ENCODE measurements at places on chromosomes 16 and 17.

DNA sequence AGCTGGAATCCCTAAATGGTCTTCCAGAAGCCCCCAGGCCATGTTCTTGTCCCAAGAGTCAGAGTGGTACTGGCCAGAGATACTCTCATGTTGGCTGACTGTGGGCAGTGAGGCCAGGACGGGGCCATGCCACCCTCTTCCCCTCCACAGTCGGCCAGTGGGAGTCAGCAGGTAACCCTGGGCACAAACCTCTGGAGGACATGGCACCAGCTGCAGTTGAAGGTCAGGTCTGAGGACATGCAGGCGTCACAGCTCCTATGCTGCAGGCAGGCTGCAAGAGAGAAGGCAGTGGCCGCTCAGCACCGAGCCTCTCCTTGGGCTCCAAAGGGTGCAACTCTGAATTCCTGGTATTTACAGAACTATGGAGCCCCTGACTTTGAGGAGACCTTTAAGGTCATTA is 68.2 kb downstream of the PLXDC1 start:
- ATAC-seq: no peak

- ATAC-seq: no peak
Observed at GRCh38 chr16:56787167-56787566, 57.2 kb downstream of the NUP93 start.

GRCh38 chr16:54318941-54319340 is 32.4 kb upstream of the IRX3 start:
- ATAC-seq: no peak

DNA sequence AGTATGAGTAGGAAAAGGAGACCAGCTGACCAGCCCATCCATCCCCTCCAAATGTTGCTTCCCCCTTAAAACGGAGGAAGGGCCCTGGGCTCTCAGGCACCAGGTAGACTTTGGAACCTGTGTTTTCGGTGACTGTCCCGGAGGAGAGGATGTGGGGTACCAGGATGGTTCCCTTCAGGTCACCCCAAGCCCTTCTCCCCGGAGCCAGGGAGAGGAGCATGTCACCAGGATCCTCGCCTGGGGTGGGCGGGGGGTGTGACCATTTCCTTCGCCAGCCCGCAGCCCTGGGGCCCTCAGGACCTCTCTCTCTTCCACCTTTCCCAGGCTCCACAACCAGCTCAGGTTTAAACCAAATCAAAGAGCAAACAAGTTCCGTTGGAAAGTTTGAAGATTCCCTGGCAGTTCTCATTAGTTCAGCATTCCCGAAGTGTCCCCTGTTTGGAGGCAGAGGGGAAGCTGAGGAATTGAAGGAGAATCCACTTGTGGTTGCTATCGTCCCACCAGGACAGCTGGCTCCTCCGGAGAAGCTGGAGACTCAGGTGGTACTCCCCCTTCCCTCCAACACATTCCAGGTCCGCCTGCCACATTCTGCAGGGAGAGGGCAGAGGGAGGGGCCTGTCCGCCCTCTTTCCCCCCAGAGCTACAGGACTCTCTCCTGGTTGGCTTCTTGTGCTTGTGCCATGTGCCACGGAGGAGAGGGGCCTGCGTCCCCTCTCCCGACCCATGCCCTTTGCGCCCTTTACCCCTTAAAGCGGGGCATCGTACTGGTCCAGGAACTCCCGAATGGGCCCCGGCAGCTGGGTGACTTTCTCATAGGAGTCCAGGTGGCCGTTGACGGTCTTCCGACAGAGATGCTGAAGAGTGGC is 2.0 kb downstream of the SOCS3 start:
- no peak for ATAC-seq

- ATAC-seq: no peak
Observed at GRCh38 chr16:16940351-16940750, 530.4 kb downstream of the XYLT1 start.

DNA sequence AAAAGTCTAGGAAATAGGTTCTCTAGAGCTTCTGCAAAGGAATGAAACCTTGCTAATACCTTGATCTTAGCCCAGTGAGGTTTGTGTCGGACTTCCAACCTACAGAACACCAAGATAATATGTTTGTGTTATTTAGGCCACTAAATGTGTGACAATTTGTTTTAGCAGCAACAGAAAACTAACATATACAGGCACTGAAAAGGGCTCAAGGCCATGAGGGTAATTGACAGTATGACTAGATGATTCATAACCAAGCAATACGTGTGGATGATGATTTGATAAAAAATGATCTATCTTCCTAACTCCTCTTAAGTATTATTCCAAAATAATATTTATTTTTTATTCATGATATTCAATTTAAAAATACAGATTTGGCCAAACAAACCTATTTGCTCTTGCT is 27.7 kb upstream of the MED13 start:
- no peak for ATAC-seq

DNA sequence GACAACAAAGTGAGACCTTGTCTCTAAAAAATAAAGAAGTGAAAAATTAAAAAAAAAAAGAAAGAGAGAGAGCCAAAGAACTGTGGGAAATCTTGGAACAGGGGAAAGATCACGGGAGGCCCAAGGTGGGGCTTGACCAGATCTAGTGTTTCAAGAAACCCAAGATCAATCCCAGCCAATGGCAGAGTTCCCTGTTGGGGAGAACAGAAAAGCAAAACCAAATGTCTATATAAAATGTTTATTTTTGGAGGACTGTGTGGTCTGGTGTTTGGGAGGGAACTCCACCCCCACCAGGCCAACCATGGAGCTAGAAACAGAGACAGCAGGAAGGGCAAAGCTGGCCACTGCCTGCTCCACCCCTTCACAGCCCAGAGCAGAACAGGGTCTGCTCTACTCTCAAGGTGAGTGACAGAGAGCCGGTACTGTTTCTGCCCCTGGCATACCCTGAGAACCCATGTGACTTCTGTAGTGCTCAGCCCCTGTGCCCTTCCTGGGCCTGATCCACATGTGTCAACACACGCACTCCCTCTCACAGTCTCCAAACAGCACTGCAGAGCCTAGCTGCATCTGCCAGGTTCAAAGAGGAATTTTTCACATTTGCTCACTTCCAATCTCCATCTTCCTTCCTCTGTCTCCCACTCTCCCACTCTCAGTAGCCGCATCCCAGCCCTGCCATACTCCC is 3.7 kb downstream of the TMEM101 start:
- ATAC-seq: no peak

DNA sequence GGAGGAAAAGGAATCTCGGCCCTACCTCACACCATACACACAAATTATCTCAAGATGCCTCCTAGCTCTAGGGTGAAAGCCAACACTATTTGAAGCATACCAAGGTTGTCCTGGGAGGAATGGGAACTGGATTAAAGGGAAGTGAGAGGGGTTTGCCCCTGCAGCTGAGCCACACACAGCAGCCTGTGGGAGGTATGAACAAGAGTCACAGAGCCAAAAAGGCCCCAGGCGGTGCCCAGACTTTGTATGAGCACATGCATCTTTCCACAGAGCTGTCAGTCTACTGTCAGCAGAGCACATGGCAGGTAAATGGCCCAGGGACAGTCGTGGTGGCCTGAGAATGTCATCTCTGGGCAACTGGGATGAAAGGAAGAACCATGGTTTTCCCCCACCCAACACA is 31.0 kb upstream of the RCVRN start:
- ATAC-seq: no peak

DNA sequence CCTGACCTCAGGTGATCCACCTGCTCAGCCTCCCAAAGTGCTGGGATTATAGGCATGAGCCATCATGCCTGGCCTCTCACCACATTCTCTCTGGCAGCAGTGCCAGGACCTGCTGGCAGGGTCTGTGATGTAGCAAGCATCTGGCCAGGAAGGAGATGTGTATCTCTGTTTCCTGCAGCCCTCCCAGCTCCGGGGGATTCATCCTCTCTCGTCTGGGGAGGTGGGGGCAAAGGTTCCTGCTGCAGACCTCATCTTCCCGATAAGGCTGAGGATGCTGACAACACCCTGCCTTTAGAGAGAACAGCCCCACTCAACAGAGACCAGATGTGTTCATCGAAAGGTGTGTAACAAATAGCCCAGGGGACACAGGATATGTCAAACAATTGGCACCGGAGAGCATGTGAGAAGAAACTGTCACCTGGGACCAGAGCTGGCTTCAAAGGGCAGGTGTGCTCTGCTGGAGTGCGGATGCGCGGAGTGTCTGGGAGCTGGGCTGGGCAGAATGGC is 54.8 kb upstream of the SEC14L1 start:
- no peak for ATAC-seq

- peak; percentile 17 for ATAC-seq
Observed at GRCh38 chr17:45149037-45149668, 878 bp downstream of the HEXIM1 start.

GRCh38 chr17:81388091-81388611 is 7.1 kb upstream of the BAHCC1 start:
- ATAC-seq: no peak

- ATAC-seq: no peak
Observed at GRCh38 chr17:52524096-52524637, 365.7 kb upstream of the CA10 start.

- no peak for ATAC-seq
Observed at GRCh38 chr17:48892940-48893645, 506 bp downstream of the ATP5MC1 start.

GRCh38 chr17:76076146-76076764 is 1.7 kb downstream of the GALR2 start:
- no peak for ATAC-seq

- ATAC-seq: peak; percentile 39
Observed at GRCh38 chr16:89476811-89477261, 13.5 kb downstream of the ANKRD11 start.

GRCh38 chr16:51577621-51578303 is 426.7 kb upstream of the SALL1 start:
- ATAC-seq: no peak

GRCh38 chr17:17849845-17850373 is 13.1 kb upstream of the SREBF1 start:
- peak; percentile 16 for ATAC-seq

DNA sequence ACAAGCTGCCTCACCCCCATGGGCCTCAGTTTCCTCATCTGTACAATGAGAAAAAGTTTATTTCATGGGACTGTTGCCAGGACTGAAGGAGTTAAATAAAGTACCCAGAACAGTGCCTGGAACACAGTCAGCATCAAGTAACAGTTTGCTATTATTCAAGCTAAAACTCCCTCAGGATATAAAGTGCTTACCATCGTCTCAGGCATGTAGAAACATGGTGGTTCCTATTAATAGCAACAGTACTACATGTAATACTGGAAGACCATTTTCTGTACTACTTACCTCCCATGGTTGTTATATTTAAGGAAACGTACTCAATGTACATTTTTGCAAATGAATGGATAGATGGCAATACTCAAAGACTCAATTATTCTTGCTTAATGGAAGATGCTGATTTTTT is 93.4 kb downstream of the NCOR1 start:
- no peak for ATAC-seq

- peak; percentile 13 for ATAC-seq
Observed at GRCh38 chr16:89971495-89972243, 23.1 kb downstream of the DEF8 start.

GRCh38 chr16:23865853-23866252 is 30.1 kb downstream of the PRKCB start:
- no peak for ATAC-seq

GRCh38 chr16:11334831-11335404 is 10.3 kb upstream of the RMI2 start:
- no peak for ATAC-seq

DNA sequence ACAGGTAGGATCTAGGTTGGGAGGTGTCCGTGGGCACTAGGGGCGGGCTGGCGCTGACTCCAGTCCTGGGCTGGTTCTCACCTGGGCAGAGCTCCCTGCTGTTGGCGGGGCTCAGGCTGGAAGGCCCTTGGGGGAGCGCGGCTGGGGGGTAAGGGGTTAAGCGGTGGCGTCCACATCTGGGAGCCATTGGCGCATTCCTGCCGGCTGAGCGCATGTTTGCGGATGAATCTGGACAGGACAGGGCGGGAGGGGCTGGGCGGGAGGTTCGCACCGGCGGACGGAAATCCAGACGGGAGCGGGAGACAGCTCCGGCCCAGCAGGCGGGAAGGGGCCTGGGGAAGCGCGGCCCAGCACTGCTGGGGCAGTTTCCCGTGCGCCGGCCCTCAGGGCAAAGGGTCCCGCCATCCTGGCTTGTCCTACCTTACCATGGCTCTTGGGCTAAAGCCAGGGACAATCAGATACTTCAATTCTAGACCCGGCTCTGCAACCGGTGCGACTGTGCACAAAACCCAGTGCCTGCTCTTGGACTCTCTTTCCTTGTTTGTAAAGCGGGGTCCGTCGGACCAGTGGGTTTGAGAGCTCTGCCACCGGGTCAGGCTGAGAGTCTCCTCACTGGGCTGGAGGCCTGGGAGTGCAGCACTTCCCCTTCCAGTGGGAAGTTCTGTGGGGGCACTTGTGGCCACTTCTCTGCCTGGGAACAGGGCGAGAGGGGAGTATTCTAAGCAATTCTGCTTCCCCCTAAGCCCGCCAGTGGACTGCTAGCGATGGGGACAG is 7.8 kb downstream of the RARA start:
- no peak for ATAC-seq

DNA sequence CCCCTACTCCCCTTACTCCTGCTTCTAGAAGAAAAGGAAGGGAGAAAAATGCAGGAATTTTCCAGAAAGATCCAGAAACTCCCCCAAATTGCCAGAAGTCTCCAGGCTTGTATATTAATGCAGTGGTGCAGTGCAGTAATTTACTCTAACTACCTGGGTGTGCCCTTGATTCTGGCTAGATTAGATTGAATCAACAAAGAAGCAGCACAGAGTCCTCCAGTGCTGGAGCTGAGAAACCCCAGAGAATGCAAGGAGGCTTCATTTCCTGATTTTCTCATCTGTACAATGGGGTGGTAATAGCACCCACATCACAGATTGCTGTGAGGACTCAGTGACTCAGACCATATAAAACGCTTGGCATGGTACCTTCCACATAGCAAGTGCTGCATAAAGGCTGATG is 247.3 kb upstream of the RPL38 start:
- no peak for ATAC-seq

DNA sequence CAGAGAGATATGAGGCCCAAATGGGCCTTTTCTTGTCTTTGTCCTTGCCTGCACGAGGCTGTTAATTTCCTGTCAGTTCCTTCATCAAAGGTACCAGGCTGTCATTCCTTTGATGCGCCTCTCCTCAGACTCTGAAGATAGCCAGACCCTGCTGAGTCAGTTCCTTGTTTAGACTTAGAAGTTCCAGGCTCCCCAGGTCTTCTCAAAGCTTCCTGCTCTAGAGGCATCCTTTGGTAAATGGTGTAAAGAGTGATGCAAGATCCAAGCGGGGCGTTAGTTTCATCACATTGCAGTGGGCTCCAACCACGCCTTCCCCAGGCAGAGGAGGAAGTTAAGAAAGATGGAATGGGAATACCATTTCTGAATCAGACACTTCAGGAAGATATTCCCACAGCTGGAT is 4.0 kb upstream of the CDH11 start:
- ATAC-seq: no peak

DNA sequence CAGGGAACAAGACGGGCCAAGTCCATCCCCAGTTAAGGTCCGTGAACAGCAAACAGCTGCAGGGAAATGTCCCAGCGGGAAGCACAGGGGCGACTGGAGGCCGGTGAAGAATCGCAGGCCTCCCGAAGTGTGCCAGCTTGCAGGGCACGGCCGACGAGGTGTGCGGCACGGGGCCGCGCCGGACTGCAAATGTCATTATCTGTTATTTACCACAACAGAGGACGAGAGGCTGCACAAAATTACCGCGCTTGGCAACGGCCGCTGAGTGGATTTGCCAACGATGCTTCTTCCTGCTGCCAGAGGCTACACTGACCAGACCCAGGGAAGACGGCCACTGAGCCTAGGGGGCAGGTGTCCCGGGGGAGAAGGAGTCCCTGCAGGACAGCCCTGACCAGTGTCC is 53.1 kb downstream of the RPH3AL start:
- no peak for ATAC-seq
